Activated CD4-positive, alpha-beta memory T cell treated with anti-CD3 and anti-CD28 coated beads for 36 hours (primary cell): ENCODE measurements at places on chromosomes 5 and 9. TPM values are rescaled to one million over a fixed set of nuclear protein-coding genes. Genes with fewer than 3 reads are reported as not detected.

- DNase-seq, result peak; percentile 22
Measured at GRCh38 chr5:17182494-17182893, 34.9 kb upstream of the BASP1 start.

DNA sequence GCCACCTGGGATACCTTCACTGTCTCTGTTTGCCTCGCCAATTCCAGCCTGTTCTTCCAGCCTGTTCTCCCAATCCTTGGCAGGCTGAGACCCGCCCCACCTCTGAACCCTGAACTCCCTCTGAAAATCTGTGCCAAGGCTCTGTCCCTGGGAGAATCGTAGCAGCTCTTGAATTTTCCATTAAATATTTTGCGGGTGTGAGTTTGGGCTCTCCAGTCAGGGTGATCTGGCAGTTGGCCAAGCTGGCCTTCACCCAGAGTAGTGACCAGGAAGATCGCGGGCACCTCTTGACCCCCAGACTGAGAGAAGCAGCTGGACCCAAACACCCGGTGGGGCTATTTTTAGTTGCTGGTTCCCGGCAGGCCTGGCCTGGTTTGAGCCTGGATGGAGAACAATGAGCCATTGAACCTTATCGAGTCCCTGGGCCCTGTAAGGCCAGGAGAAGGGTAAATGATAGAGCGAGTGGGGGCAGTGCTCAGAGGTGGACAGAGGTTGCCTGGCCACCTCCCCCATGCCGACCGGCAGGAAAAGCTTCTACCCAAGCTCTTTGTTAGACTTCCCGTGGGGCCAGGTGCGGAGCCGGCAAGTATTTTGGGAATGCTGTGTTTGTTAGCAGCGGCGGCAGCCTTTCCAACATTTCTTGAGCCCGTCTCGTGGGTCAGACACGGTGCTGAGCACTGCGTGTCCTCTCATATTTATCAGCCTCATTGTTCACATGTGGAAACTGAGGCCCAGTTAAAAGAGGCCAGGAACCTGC lies 146.2 kb downstream of the RGS3 start:
- DNase-seq, result no peak

GRCh38 chr5:111765613-111766571 lies 8.9 kb upstream of the NREP start:
- DNase-seq, result no peak

The AGXT2 gene
- not detected for total RNA-seq

The IL12B gene
- not detected for total RNA-seq

DNA sequence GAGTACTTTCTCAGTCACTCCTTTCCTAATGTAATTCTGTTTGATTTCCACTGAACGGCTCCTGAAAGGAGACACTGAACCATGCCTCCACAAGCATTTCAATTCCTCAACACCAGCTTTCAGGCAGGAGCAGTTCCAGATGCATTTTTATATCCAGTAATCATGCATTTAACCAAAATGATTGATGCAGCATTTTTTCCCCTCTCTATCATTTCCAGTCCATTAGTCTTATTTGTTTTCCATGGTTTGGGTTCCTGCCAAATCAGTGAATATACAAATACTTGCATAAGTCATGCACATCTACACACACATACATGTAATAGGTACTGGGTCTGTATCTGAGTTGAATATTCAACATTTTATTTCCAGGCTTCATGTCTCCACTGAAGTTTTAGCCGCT lies 122.7 kb downstream of the GRIA1 start:
- DNase-seq, result no peak

The PCDH1 gene
- total RNA-seq, result not detected

The TRIM36 gene
- not detected for total RNA-seq

The IFNA2 gene
- not detected for total RNA-seq

- DNase-seq, result no peak
Measured at GRCh38 chr9:124259158-124259808, 1.5 kb downstream of the NEK6 start.

The SOX30 gene
- 0.93 TPM for total RNA-seq

The SLC25A2 gene
- total RNA-seq, result 0.31 TPM

DNA sequence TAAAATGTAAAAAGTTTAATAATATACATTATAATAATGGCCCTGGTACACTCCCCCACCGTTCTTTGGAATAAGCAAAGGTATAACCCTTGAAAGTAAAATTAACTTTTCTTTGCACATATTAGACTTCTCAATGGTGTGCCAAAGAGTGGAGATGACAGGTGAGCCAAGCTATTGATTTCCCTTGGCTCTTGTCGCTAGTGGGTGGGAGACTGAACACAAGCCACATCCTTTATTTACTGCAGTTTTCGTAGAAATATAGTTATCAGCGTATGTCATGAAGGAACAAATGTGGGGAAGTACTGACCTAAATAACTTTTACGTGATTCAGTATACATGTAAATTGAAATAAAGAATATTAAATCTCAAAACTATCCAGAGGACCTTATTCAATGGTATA lies 549.3 kb downstream of the RAB3C start:
- DNase-seq, result peak; percentile 21

The STKLD1 gene
- 0.90 TPM for total RNA-seq

The MEIKIN gene
- 2.1 TPM for total RNA-seq

DNA sequence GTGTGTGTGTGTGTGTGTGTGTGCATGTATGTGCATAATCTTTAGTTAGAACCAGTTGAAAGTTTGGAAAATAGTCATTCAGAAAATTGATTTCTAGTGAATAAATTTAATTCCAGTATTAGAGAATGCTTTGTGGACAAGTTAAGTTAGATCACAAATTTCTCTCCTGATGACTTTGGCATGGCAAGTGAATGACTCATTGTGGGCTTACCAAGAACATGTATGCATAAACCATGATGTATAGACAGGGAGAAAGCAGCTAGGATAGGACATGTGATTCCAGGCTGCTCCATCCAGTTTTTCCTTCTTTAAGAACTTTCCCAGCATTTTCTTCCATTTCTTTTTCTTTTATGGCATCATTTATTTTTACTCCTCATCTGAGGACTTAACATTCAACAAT lies 85.7 kb upstream of the SGCD start:
- DNase-seq, result no peak

The UBE2QL1 gene
- total RNA-seq, result not detected

The HBEGF gene
- 21.5 TPM for total RNA-seq

The RANBP6 gene
- total RNA-seq, result 20.7 TPM

DNA sequence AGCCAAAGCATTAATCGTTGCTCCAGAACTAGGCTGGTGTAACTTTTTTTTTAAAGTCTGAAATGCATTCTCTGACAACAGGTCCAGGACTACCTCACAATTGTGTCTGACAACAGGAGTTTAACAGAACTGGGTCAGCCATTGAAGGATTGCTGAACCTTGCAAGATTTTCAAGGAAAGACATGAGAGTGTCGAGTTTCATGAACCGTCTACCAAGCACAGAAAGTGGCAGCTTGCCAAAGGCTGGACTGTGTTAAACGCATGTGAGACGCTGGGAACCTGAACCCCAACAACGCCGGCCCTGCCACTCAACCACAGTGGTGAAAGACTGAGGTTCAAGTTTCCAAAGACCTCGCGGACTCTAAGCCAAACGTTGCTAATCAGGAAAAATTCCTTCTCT lies 79.1 kb downstream of the LHFPL2 start:
- DNase-seq, result no peak

The LOX gene
- total RNA-seq, result not detected

GRCh38 chr9:88702985-88703384 lies 168.0 kb downstream of the NXNL2 start:
- no peak for DNase-seq

GRCh38 chr5:8729437-8729836 lies 816.4 kb downstream of the SEMA5A start:
- no peak for DNase-seq

The SREK1 gene
- 54.1 TPM for total RNA-seq

DNA sequence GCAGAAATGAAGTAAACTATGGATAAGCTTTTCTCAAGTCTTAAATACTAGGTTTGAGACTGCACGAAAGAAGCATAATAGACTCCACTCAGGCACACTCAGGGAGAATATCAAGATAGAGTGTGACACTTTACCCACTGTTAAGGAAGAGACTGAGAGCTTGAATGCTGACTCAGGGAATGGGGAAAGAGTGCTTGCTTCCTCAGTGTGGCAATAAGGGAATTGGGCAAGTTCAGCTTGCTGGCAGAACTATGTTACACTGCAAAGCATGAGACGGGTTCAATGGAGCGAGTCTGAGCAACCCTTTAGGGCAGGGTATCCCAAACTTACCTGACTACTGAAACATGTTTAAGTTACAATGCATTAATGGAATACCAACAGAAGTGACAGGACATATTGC lies 237.7 kb upstream of the MEF2C start:
- DNase-seq, result no peak

DNA sequence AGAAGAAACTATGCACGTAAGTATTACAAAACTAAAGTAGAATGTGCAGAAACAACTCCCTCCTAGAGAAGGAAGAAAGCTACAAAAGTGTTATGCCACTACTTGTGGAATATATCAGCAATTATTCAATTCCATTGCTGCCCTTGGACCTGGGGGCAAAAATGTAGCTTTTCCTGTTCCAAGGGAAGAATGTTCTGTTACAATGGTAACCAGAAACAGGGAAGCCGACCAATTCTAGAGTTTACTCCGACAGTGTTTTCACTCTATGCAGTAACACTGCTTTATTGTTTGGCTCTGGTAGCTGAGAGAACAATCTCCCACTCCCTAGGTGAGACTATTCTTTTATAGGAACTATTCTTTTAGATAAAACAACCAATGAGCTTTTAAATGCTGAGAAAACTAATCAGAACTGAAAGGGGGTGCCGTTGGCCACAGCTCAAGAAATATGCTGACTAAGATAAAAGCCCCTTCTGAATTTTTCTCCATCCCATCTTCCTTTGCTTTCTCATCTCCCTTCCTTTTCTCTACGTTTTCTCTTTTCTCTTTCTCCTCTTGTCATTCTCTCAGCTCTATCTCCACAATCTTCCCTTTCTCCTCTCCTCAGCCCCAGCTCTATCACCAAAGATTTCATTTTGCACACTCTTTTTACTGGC lies 54.1 kb downstream of the SLC1A3 start:
- no peak for DNase-seq

GRCh38 chr5:168786147-168786546 lies 207.0 kb upstream of the PANK3 start:
- no peak for DNase-seq

The IL5 gene
- total RNA-seq, result 5.0 TPM

GRCh38 chr5:154107756-154108155 lies 69.0 kb downstream of the MFAP3 start:
- DNase-seq, result no peak

- DNase-seq, result no peak
Measured at GRCh38 chr9:111871499-111871855, 25.1 kb upstream of the UGCG start.

GRCh38 chr5:82364497-82364896 lies 86.3 kb upstream of the RPS23 start:
- DNase-seq, result no peak

The SLC36A3 gene
- not detected for total RNA-seq

DNA sequence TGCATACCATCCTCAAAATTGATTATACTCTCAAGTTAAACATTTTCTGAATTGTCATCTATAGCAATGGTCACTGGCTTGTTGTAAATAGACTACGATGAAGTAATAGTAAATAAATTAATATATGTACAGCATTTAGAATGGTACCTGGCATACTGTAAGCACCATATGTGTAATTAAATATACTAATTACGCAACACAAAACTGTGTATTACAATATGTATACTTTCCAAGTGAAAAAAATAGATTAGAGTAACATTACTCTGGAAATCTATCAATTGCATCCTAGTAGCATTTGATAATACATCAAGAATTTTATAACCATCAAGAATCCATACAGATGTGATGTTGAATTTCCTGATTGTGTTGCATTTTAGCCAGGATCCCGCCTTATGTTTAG lies 17.2 kb upstream of the ROR2 start:
- DNase-seq, result no peak
